Activated T-cell treated with anti-CD3 and anti-CD28 coated beads for 4 hours (primary cell): ENCODE measurements at places on chromosomes 3 and 15.

GRCh38 chr3:32285891-32286290, 47.4 kb downstream of the CMTM8 start:
- no peak for DNase-seq

DNA sequence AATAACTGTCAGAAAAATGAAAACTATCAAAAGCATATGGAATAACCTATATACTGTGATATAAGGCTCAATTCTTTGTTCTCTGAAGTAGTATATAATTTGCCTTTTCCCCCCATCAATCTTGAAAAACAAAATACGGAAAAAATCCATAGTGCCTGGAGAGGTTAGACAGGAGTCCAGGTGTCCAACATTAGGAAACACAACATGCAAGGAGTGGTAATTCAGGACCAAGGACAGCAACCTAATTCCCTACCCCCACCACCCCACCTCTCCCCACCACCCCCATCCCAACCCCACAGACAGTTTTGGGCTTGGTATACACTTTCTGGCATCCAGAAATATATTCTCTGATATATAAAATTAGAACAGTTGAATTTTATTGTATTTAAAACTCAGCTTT, 55.1 kb upstream of the SLC25A26 start:
- DNase-seq: no peak

GRCh38 chr3:149010504-149010951, 19.2 kb downstream of the GYG1 start:
- no peak for DNase-seq

DNA sequence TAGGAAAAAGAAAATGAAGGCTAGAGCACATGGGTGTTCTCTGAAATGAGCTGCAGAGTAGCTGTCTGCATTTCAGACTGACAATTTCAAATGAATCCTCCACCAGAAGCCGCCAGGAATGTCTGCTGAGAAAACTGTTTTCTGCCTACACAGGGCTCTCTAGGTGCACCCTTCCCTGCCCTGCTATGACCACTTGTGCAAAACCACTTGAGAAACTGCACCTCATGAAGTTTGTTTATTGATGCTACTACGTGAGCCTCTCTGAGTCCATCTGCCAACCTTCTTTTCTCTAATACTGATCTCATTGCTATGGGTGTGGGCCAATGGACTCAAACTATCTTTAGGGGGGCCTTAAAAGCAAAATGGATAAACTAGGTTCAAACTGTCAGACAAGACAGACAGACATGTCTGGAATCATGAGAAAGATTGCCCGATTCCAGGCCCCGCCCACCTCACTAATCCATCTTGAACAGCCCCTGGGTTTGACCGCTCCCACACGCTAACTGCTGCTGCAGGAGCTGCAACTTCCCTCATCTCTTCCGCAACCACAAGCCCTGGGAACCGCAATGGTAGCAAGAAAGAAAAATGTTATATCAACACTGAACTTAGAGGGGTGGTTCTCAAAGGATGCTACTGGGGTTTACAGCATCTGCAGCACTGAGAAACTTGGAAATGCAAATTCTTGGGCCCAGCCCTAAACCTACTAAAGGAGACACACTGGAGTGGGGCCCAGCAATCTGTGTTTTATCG, 9.0 kb upstream of the CD47 start:
- DNase-seq: no peak

DNA sequence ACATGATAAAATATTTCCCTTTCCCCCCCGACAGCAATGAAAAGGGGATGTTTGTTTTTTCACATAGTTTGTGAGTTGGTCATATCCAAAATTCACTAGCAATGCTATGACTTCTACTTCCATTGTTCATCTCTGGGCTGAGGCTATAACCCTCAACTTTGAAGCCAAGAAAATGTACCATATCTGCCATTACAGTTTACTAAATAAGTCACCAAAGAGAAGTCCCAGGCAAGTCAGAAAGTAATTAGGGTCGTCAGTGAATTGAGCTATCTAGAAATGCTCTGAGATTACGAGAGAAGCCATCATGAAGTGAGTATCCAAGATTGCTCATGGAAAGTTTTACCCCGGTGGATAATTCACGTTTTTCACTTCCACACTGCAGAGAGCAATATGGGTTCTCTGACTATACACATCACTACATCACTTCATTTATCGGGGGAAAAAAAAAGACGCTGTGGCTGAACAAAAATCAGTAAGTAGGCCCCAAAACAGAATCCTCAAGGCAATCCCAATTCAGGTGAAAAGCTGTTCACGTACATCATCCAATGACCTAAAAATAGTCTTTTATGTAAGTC, 1.4 kb downstream of the PEAK1 start:
- no peak for DNase-seq

DNA sequence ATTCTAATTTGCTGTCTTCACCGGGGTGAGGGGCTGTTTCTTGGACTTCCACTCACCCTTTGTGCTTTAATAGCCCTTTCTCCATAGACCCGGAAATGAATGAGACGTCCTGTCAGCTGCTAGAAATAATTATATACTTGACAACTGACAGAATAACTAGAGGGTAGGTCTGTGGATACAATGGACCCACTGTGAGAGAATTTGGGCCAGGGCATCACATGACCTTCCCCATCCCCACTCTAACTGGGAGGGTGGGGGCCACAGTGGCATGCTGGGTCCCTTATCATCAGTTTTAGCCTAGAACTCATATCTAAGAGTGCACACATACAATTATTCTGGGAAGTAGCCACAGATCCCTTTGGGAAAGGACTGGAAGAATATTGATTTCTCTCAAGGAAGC, 25.9 kb upstream of the MINAR1 start:
- DNase-seq: no peak

GRCh38 chr3:187044206-187044605, 95.1 kb downstream of the RPL39L start:
- no peak for DNase-seq

- no peak for DNase-seq
Measured at GRCh38 chr15:51709031-51709430, 27.7 kb downstream of the SCG3 start.

- peak; percentile 7 for DNase-seq
Measured at GRCh38 chr3:11379238-11379823, 107.1 kb downstream of the ATG7 start.

DNA sequence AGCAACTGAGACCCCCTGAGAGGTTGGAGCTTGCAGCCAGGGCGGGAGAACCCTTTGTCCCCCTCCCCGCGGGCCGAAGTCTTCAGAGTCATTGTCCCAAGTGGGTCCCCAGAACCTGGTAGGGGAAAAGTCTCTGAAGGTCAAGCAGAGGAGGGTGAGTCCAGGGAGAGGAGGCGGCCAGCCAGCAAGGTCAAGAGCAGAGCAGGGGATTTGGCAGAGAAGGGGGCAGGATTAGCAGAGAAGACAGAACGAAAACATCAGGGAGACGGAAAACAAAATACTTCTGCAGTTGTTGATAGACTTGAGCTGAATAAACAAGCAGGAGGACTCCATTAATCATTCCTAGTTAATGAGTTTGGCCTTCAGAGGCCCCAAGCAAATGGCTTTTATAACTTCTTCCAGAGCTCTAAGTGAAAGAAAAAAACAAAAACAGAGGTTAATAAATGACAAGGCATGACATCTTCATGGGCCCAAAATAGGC, 66.7 kb downstream of the GRIP2 start:
- DNase-seq: no peak

DNA sequence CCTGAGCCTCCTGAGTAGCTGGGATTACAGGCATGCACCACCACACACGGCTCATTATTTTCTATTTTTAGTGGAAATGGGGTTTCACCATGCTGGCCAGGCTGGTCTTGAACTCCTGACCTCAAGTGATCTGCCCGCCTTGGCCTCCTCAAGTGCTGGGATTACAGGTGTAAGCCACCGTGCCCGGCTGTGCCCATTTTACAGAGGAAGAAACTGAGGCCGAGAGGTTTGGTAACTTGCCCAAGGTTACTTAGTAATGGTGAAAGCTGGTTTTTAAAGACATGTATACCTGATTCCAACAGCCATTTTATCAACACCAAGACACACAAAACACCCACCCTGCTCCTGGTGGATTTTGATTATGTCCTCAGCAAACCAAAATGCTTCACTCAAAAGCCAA, 128.7 kb downstream of the SNRK start:
- no peak for DNase-seq

DNA sequence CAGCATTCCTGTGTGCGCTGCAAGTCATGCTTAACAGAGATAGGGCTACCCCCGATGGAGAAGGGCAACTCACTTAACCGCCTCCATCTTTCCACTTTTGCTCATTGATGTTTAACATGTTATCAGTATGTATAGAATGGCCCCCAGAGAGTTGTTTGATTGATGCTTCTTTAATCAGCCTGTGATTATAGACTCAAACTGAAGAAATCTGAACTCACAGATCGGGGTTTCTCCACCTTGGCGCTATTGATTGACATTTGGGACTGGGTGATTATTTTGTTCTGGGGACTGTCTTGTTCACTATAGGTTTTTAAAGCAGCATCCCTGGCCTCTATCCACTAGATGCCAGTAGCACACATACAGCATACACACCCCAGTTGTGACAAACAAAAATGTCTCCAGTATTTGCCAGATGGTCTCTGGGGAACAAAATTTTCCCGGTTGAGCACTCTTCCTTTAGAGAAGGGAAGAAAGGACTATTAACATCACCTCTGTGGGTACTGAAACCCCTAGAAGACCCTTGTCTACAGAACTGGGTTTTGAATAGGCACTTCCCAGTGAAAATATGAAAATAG, 54.4 kb downstream of the LARS2 start:
- DNase-seq: no peak

GRCh38 chr15:78167227-78167888, 18.2 kb downstream of the IDH3A start:
- no peak for DNase-seq

- no peak for DNase-seq
Measured at GRCh38 chr15:60326824-60327654, 70.7 kb downstream of the ANXA2 start.

GRCh38 chr3:35184775-35185174, 454.6 kb upstream of the ARPP21 start:
- DNase-seq: no peak

GRCh38 chr15:99914723-99915122, 181.5 kb upstream of the LYSMD4 start:
- no peak for DNase-seq

DNA sequence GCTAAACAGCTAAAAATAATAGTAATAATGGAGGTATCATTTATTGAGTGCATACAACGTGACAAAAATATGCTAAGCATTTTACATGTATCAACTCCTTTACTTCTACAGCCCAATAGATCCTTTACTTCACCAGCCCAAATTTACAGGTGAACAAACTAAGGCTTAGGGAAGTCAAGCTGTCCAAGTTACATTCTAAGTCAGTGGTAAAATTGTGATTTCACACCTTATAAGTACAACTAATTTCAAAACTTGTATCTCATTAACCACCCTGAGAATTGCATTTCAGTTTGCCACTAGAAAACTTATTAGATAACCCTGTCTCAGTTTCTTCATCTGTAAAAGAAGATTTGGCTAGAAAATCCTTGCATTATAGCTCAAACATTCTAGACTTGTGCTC, 10.7 kb downstream of the SLC33A1 start:
- no peak for DNase-seq

DNA sequence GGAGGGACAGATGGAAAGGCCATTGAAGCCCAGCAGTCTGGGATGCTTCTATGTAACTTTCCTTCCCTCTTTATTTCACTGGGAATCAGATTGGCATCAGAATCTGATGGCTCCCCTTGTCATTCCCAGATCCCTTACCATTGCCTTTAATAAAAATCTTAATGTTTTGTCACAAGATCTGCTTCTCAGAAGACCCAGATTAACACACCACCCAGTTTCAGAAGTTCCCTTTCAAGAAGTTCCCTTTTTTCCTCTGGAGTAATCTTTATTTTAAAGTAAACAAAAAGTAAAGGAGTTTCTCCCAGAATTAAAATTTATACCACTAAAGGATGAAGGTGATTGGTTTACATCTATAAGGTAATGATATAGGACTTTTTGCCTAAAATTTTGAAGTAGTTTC, 76.4 kb downstream of the UBR1 start:
- no peak for DNase-seq

DNA sequence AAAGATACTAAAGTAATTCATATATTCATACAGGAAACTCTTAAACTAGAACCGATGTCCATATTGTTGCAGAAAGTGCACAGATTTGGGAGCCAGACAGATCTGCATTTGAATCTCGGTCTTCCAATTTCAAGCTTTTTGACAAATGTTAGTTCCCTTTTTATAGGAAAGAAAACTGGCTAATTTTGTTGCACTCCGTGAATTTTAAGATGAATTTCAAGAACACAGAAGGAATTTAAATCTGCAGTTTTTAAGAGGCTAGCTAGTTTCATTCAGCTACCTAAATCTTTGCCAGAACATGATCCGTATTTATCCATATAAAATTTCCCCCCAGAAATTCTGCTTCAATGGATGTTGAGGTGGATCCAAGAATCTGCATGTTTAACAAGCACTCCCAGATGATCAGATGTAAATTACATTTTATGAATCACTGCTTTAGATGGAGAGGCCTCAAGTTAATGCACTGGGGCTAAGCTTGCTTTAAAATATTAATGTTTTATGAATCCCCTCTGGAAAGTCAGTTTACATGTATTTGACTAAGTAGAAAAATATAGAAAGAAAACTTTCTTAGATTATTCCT, 1296.3 kb upstream of the CADM2 start:
- DNase-seq: no peak

GRCh38 chr15:89814112-89814742, 425 bp downstream of the ANPEP start:
- no peak for DNase-seq

GRCh38 chr3:141864281-141864970, 12.0 kb upstream of the ATP1B3 start:
- DNase-seq: no peak

DNA sequence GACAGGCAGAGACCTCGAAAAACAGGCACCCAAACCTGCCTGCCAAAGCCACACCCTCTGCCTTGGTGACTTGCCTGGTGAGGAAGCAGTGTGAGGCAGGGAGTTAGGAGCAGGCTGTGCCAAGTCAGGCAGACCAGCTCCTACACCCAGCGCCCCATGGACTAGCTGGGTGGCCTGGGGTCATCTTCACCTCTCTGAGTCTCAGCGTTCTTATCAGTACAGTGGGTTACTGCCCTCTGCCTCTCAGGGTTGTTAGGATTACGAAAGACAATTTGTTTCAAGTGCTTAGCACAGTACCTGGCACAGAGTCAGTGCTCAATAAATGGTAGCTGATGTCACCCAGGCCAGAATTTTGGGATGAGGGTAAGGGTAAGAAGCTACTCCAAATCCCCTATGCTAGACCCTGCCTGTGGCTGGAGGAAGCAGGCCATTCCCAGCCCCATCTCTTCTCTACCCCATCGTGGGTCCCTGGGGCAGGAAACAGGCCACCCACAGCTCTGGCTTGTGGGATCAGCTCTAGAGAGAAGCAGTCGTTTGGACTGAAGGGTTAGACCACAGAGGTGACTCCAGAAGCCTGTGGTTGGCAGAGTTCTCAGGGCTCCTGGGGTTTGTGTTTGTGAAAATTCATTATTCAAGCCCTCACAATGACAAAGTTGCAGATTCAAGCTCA, 10.1 kb downstream of the SLC51B start:
- DNase-seq: no peak

DNA sequence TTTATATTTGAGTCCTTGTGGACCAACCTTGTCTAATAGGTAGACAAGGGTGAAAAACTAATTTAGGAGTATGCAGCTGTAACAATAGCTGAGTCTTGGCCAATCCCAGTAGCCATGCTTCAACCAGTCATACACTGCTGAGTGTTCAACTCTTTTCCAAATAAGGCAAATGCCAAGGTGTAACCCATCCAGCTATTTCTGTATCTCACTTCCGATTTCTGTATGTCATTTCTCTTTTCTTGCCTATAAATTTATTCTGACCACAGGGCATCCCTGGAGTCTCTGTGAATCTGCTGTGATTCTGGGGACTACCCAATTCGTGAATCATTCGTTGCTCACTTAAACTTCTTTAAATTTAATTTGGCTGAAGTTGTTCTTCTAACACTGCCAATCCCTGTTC, 93.2 kb downstream of the MAGI1 start:
- DNase-seq: no peak

- no peak for DNase-seq
Measured at GRCh38 chr3:177013681-177014280, 183.5 kb downstream of the TBL1XR1 start.
